ENCODE measurements at places on chromosomes 7 and 10.

DNA sequence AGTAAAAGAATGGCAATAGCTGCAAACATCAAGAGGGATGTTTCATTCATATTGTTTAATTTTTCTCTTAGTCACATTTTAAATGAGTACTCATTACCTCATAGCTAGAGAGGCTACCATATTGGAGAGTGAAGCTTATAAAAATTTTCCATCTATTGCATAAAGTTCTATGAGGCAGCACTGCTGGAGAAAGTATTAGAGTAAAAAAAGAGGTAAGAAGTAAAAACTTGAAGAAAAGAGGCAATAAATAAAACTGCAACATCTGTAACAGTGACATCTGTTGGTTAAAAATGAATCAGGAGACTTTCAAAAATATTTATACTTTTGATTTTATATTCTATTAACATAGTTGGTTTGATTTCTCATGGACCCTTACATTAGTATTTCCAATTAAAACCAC is 284.5 kb upstream of the SEMA3D start:
- no peak for DNase-seq

GRCh38 chr7:43639858-43640491 is 57.1 kb downstream of the STK17A start:
- peak; percentile 92 for DNase-seq

GRCh38 chr7:39336442-39336841 is 229.8 kb upstream of the YAE1 start:
- no peak for DNase-seq

- no peak for DNase-seq
Measured at GRCh38 chr7:156356551-156356950, 284.0 kb upstream of the RNF32 start.

GRCh38 chr7:762885-763284 is 35.8 kb upstream of the PRKAR1B start:
- DNase-seq: no peak

GRCh38 chr7:103547451-103548284 is 101.7 kb upstream of the SLC26A5 start:
- no peak for DNase-seq

GRCh38 chr7:156533964-156534363 is 106.6 kb upstream of the RNF32 start:
- no peak for DNase-seq
